SJSA1 (cell line): ENCODE measurements at places on chromosomes 4 and X. TPM values are rescaled to one million over a fixed set of nuclear protein-coding genes. Genes with fewer than 3 reads are reported as not detected.
A peak's percentile ranks its signal among the peaks of the same experiment; 100 is the strongest.

Gene TMEM271
- total RNA-seq = not detected in 2 replicates

Gene DSPP
- total RNA-seq = not detected in 2 replicates

Gene CHRNA9
- total RNA-seq = not detected in 2 replicates

Gene PDHA2
- total RNA-seq = not detected in 2 replicates

Gene UGDH
- 18.2 and 27.4 TPM in 2 replicates for total RNA-seq

Gene TMEM31
- not detected in 2 replicates for total RNA-seq

Gene KLHL4
- 0.69 and 3.9 TPM in 2 replicates for total RNA-seq

Gene WWC2
- total RNA-seq = 42.5 and 55.5 TPM in 2 replicates

- DNase-seq = no peak
- no peak overlapping the region for H3K4me3 ChIP-seq
- H3K4me1 ChIP-seq = no peaks in the 10 kb centered on the region
- H3K36me3 ChIP-seq = peaks cover 49% of the 10 kb centered on the region
- H3K27me3 ChIP-seq = no peaks in the 10 kb centered on the region
Measured at GRCh38 chr4:24544208-24544988, 40.0 kb downstream of the DHX15 start.

- no peak overlapping the region for H3K27ac ChIP-seq
- no peak for DNase-seq
- H3K36me3 ChIP-seq = no peaks in the 10 kb centered on the region
- no peaks in the 10 kb centered on the region for H3K27me3 ChIP-seq
- H3K4me1 ChIP-seq = no peaks in the 10 kb centered on the region
Measured at GRCh38 chr4:168164915-168165548, 72.7 kb downstream of the ANXA10 start.

DNA sequence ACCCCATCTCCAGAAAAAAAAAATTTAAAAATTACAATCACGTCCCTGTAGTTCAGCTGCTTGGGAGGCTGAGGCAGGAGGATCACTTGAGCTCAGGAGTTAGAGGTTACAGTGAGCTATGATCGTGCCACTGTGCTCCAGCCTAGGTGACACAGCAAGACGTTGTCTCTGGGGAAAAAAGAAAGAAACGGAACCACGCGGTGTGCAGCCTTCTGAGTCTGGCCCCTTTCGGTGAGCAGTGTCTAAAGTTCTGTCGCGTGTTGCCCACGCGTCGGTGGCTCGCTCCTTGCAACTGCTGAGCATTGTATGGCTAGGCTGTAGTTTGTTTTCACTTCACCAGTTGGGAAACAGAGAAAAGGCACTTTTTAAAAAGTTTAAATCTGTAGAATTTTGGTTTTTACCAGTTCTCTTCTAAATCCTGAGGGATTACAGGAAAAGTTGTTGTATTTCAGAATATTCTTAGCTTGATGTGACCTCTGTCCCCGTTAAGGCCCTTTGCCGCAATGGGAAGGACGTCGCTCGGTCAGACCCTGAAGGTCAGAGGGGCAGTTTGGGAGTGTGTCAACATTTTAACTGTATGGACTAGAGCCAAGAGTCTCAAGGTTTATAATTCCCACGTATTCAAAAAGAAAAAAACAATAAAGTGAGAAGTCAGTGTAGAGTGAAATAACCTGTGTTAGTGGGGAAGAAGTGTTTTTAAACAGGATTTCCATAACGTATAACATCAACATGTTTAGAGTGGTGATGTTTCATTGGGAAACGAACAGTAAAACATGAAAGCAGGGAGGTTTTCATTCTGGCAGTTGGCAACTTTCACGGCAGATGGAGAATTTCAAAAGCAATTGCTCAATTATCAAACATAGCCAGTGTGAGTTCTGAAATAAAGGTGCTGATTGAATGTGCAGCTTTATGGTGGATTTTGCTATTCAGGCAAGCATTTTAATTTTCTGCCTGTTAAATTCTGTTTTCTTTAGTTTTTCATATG lies 45.8 kb upstream of the MSANTD1 start:
- H3K4me1 ChIP-seq = no peaks in the 10 kb centered on the region
- no peak for DNase-seq
- no peaks in the 10 kb centered on the region for H3K27me3 ChIP-seq
- H3K4me3 ChIP-seq = no peak overlapping the region

GRCh38 chr4:175034986-175035705 lies 117.0 kb downstream of the ADAM29 start:
- no peak overlapping the region for H3K4me3 ChIP-seq
- H3K36me3 ChIP-seq = no peaks in the 10 kb centered on the region
- peak overlapping the region; percentile 45 for H3K27ac ChIP-seq
- H3K4me1 ChIP-seq = peaks cover 19% of the 10 kb centered on the region
- no peaks in the 10 kb centered on the region for H3K27me3 ChIP-seq

DNA sequence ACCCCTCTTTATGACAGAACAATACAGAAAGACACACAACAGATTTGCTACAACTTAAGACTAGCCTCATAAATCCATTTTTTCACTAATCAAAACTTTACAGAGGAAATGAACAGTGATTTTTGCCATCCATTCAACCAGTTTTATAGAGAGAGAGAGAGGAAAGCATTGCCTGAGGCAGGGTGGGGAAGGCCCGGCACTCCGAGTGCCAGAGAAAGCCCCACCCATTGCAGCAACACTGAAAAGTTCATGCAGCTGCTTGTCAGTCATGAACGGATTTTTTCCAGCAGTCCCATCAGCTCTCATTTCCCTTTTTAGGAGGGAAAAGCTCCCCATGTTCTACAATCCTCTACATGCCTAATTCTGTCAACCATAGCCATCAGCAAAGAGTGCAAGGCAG lies 236.9 kb downstream of the CHIC1 start:
- no peak for DNase-seq
- no peak overlapping the region for H3K4me3 ChIP-seq
- no peak overlapping the region for H3K27ac ChIP-seq
- no peaks in the 10 kb centered on the region for H3K36me3 ChIP-seq
- H3K4me1 ChIP-seq = no peaks in the 10 kb centered on the region
- H3K27me3 ChIP-seq = no peaks in the 10 kb centered on the region

DNA sequence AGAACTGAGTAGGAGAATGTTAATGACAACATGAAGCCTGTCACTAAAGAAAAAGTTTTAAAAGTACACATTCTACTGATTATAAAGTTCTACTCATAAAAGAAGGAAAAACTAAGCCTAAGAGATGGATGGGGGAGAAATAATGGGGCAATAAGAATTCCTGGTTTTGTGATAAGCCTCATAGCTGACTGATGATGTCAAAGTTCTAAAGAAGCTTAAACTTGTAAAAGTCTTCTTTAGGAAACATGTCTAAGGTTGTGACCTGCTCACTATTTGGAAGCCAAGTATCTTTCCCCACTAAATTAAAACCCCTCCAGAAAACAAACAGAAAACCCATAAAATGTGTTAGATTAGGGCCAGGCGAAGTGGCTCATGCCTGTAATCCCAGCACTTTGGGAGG lies 232.9 kb upstream of the GIMD1 start:
- no peak overlapping the region for H3K4me3 ChIP-seq
- H3K27ac ChIP-seq = no peak overlapping the region
- H3K36me3 ChIP-seq = no peaks in the 10 kb centered on the region
- DNase-seq = no peak

GRCh38 chrX:119477812-119478232 lies 9.6 kb downstream of the SLC25A5 start:
- no peak for DNase-seq
- H3K4me3 ChIP-seq = no peak overlapping the region
- H3K4me1 ChIP-seq = peaks cover 3% of the 10 kb centered on the region; the same call in 1 of the 2 replicates

DNA sequence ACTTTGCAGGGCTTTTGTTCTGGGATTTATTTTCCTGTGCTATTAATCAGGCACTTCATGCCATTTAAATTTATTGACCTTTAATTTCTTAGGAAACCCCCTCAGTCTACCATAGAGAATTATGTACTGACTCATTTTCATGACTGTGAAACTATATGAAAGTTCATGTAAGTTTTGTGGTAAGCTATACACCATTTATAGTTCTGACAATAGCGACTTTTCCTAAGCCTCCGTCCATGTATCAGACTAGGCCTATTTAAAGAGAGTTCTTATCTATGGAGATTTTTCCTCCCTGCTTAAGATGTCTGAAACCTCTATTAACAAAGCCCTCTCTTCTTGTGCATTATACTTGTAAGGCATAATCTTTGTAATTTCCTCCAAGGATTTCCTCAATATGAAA lies 111.6 kb downstream of the AFF2 start:
- no peaks in the 10 kb centered on the region for H3K27me3 ChIP-seq
- DNase-seq = no peak
- H3K27ac ChIP-seq = no peak overlapping the region
- H3K4me1 ChIP-seq = no peaks in the 10 kb centered on the region
- H3K4me3 ChIP-seq = no peak overlapping the region

GRCh38 chr4:149980941-149981340 lies 97.3 kb upstream of the DCLK2 start:
- H3K36me3 ChIP-seq = no peaks in the 10 kb centered on the region
- no peak overlapping the region for H3K27ac ChIP-seq
- H3K27me3 ChIP-seq = no peaks in the 10 kb centered on the region
- no peaks in the 10 kb centered on the region for H3K4me1 ChIP-seq
- DNase-seq = peak; percentile 34

- peak; percentile 25 for DNase-seq
- no peak overlapping the region for H3K27ac ChIP-seq
- no peaks in the 10 kb centered on the region for H3K4me1 ChIP-seq
Measured at GRCh38 chr4:174222266-174222872, 61.1 kb downstream of the FBXO8 start.

GRCh38 chr4:74948236-74948635 lies 15.3 kb downstream of the PARM1 start:
- no peaks in the 10 kb centered on the region for H3K27me3 ChIP-seq
- H3K36me3 ChIP-seq = no peaks in the 10 kb centered on the region
- H3K4me1 ChIP-seq = no peaks in the 10 kb centered on the region
- no peak for DNase-seq
- no peak overlapping the region for H3K4me3 ChIP-seq
- no peak overlapping the region for H3K27ac ChIP-seq

DNA sequence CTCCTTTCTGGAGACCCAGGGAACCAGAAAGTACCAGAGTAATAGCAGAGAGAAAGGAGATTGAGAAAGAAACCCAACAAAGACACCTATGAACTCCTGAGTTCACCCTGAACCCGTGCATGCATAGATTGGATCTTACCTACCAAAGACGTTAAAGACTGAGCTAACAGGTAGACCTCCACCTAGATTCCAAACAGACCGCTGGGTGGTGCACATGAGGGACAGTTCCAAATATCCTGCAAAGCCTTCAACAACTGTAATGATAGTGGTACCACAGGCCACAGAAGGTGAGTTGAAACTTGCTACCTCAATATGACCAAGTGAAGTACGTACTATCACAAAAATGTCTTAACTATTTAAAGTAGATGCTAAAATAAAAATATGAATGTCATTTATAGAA lies 34.0 kb upstream of the NR0B1 start:
- H3K36me3 ChIP-seq = no peaks in the 10 kb centered on the region
- H3K4me1 ChIP-seq = no peaks in the 10 kb centered on the region
- DNase-seq = no peak
- no peaks in the 10 kb centered on the region for H3K27me3 ChIP-seq
- no peak overlapping the region for H3K27ac ChIP-seq

- no peaks in the 10 kb centered on the region for H3K4me1 ChIP-seq
- H3K36me3 ChIP-seq = no peaks in the 10 kb centered on the region
- H3K27me3 ChIP-seq = no peaks in the 10 kb centered on the region
Measured at GRCh38 chr4:7240306-7240705, 48.0 kb downstream of the SORCS2 start.
